ENCODE measurements at places on chromosomes 12 and 14.

DNA sequence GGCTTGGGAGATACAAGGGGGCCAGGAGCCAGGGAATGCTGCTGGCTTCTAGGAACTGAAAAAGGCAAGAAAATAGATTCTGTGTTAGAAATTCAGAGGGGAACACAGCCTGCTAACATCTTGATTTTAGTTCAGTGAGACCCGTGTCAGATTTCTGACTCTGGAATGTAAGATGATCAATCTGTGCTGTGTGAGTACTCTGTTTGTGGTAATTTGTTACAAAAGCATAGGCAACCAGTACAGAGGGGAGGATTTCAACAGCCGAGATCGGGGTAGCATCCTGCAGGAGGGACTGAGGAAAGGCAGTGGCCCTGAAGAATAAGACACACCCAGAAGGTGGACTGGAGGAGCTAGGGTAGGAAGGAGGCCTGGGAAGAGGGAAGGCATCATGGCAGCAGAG lies 410.0 kb upstream of the CCDC196 start:
- no peak for DNase-seq

- no peak for DNase-seq
These were observed 3.7 kb upstream of the CLMN start for GRCh38 chr14:95323361-95323760.

GRCh38 chr12:67773896-67774295 lies 125.4 kb downstream of the DYRK2 start:
- no peak for DNase-seq

- no peak for DNase-seq
These were observed 31.3 kb downstream of the SLC38A1 start for GRCh38 chr12:46237371-46238045.

DNA sequence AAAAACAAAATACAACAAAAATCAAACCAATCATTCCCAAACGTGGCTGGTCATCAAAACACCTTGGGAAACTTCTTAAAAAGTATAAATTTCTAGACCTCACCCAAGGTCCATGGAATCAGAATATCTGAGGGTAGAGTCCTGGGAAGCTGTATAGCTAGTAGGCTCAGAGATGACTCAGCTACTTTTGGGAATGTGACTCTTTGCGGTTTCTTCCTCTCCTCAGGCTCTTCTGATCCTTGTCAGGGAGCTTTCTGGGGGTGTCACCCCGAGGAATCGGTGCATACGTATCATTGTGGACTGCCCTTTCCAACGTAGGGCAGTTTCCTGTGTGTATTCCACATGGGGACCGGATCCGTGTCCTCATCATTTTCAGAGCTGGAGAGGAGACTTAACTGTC lies 14.8 kb downstream of the JDP2 start:
- peak; percentile 48 for DNase-seq

- no peak for DNase-seq
These were observed 244.4 kb downstream of the SYT1 start for GRCh38 chr12:79108962-79109361.

- DNase-seq = no peak
These were observed 6.2 kb upstream of the CNOT2 start for GRCh38 chr12:70236990-70237389.

DNA sequence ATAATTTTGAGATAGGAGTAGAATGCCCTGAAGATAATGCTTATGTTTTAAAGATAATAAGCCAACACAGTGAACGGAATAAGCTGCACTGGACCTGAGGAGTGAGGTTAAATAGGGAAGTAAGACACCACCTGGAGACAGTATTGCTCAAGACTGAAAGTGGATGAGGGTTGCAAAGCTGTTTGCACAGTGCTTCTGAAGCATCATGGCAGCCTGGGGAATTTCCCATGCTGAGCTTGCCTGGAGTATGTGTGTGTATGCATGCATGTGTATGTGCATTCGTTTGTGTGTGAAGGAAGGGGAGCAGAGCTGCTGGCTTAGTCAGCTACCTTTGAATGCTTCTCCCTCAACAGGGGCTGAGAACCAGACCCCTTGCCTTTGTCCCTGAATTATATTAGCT lies 35.8 kb downstream of the BHLHE41 start:
- no peak for DNase-seq

- DNase-seq = no peak
These were observed 10.9 kb upstream of the ADSS1 start for GRCh38 chr14:104712881-104713734.

DNA sequence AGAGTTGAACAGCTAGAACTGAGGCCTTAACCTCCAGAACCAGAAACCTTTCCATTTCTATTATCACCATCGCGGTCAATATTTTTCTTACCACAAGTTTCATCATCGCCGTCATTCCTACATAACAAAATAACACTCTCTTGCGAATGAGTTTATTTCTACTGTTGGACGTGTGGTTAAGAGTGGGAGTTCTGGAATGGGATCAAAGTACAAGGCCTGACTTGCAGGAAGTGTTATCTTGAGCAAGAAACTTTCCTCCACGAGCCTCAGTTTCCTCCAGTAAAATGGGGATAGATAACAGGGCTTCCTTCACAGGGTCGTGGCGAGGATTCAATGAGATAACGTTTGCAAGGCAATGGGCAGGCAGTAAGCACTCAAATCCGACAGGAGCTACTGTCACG lies 652 bp downstream of the SART3 start:
- peak; percentile 49 for DNase-seq

GRCh38 chr14:39376667-39377403 lies 55.4 kb downstream of the FBXO33 start:
- DNase-seq = peak; percentile 8

GRCh38 chr12:17169726-17170471 lies 563.9 kb upstream of the LMO3 start:
- DNase-seq = no peak

DNA sequence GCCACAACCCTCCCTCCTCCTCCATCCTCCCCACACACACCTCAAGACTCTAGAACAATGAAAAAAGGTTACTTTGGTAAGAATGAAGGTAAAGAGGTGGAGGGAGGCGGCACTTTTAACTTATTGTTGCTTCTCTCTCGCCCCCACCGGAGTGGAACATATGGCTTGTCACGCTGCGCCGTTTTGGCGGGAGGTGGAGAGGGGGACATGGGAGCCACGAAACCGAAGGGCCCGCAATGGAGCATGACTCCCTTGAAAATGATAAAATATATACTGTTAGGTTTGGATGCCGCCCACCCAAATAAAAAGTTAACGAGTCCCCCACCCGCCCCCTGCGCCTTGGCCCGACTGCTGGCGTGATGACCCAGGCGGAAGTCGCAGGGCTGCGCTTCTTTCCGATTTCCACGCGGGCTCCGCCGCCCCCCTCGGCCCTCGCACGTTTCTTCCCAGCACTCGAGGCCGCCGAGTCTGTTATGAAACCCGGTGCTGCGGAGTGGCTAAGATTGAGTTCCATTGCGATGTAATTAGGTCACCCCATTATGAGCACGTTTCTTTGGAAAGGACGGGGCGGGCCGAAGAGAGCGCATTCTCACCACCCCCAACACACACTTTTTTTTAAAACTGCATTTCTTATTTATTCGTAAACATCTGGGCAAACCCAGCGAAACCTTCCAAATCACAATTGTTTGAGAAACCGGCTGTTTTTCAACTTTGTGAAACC lies 1.4 kb upstream of the ZFP36L1 start:
- peak; percentile 75 for DNase-seq

- no peak for DNase-seq
These were observed 49.2 kb downstream of the PHETA1 start for GRCh38 chr12:111319600-111320257.

GRCh38 chr12:11859705-11860425 lies 210.4 kb downstream of the ETV6 start:
- DNase-seq = no peak

DNA sequence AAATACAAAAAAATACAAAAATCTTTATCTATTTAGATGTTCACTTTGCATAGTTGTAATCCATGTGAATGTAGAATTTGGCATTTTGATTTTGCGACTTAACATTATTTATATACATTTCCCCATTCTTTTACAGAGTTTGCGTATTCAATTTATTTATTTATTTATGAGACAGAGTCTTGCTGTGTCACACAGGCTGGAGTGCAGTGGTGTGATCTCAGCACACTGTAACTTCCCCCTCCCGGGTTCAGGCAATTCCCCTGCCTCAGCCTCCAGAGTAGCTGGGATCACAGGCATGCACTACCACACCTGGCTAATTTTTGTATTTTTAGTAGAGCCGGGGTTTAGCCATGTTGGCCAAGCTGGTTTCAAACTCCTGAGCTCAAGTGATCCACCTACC lies 25.3 kb upstream of the STRN3 start:
- no peak for DNase-seq

DNA sequence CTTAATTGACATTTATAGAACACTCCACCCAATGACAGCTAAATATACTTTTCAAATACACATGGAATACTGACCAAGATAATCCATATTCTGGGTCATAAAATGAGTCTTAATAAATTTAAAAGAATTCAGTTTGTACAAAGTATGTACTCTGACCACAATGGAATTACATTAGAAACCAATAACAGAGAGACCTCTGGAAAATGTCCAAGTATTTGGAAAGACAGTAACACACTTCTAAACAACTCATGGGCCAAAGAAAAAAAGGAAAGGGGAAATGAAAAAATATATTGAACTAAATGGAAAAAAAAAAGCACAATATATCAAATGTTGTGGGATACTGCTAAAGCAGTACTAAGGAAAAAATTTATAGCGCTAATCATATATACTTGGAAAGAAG lies 52.0 kb downstream of the CRACR2A start:
- no peak for DNase-seq

GRCh38 chr12:63928305-63928704 lies 83.8 kb downstream of the SRGAP1 start:
- DNase-seq = no peak

- no peak for DNase-seq
These were observed 18.6 kb downstream of the PPFIBP1 start for GRCh38 chr12:27542628-27543027.

GRCh38 chr14:34691206-34691605 lies 23.2 kb downstream of the CFL2 start:
- DNase-seq = peak; percentile 31

GRCh38 chr14:90693413-90693812 lies 122.8 kb downstream of the TTC7B start:
- no peak for DNase-seq

- DNase-seq = no peak
These were observed 17.8 kb upstream of the PPP2R5C start for GRCh38 chr14:101743701-101744100.

GRCh38 chr12:79997096-79997791 lies 62.3 kb upstream of the PPP1R12A start:
- peak; percentile 44 for DNase-seq

- no peak for DNase-seq
These were observed 7.0 kb downstream of the SLIRP start for GRCh38 chr14:77714926-77715325.

- no peak for DNase-seq
These were observed 91.1 kb upstream of the ARID2 start for GRCh38 chr12:45638386-45638785.

DNA sequence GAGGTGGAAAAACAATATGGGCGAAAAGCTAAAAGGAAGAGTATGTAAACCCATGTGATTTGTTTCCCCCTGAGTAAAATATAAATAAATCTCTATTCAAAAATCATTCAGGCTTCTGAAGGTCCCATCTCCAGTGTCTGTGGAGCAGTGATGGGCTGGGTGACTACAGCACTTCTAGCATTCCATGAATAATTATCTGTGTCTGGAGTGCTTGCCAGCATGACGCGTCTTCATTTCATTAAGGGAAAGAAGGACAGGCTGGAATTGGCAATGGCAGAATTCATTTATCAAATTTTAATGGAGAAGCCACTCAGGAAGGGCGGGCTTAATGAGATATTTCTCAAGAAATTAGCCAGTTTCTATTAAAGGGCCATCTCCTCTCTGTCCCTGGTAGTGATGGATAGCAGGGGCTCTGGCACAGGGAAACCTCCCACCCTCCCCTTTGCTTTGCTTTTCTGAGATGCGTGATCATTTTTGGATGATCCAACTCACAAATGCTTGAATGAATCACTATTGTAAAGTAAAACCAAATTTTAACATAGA lies 916.3 kb upstream of the SEL1L start:
- no peak for DNase-seq

GRCh38 chr14:26522967-26523366 lies 74.9 kb downstream of the NOVA1 start:
- DNase-seq = no peak

GRCh38 chr14:59543873-59544272 lies 32.7 kb downstream of the CCDC175 start:
- peak; percentile 38 for DNase-seq

DNA sequence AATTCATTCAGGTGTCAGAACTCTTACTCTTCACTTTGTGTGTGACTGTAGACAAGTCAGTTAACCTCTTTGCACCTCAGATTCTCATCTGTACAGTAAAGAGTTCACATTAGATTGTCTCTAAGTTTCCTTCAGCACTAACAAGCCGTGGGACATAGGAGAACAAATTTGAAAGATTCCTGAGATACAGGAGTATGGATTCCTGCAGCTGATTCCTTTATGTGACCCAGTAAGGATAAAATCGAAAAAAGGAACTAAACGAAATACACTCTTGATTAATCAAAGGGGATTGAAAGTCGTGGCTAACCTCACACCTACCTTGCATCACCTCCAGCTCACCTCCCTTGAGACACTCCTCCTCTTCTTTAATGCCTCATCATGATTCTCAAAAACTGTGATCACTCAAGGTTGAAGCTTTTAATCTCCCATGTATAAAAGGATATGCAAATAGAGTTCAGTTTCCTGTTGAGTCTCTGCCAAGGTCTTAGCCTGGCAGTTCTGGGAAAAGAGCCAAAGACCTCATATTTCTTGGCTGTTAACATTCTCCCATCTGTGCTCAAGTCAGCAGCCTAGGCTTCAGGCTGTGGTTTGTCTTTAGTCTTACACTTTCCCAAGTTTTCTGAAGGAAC lies 156.6 kb downstream of the DAD1 start:
- peak; percentile 99 for DNase-seq

Measured in hematopoietic multipotent progenitor cell treated with erythropoietin and hydrocortisone succinate and interleukin-3 and kit ligand, for 6 days (in vitro differentiated cells).